ENCODE measurements at places on chromosomes 13 and 19. TPM values are rescaled to one million over a fixed set of nuclear protein-coding genes. Genes with fewer than 3 reads are reported as not detected.

ZNF418 gene
- total RNA-seq: 0.04 TPM

SLITRK5 gene
- 0.17 TPM for total RNA-seq

APOC4 gene
- not detected for total RNA-seq

TMEM147 gene
- total RNA-seq: 206 TPM

SLC6A16 gene
- total RNA-seq: not detected

ADAMTS10 gene
- not detected for total RNA-seq

WASF3 gene
- 2.0 TPM for total RNA-seq

CCDC122 gene
- 4.6 TPM for total RNA-seq

GNG7 gene
- total RNA-seq: 1.1 TPM

DNA sequence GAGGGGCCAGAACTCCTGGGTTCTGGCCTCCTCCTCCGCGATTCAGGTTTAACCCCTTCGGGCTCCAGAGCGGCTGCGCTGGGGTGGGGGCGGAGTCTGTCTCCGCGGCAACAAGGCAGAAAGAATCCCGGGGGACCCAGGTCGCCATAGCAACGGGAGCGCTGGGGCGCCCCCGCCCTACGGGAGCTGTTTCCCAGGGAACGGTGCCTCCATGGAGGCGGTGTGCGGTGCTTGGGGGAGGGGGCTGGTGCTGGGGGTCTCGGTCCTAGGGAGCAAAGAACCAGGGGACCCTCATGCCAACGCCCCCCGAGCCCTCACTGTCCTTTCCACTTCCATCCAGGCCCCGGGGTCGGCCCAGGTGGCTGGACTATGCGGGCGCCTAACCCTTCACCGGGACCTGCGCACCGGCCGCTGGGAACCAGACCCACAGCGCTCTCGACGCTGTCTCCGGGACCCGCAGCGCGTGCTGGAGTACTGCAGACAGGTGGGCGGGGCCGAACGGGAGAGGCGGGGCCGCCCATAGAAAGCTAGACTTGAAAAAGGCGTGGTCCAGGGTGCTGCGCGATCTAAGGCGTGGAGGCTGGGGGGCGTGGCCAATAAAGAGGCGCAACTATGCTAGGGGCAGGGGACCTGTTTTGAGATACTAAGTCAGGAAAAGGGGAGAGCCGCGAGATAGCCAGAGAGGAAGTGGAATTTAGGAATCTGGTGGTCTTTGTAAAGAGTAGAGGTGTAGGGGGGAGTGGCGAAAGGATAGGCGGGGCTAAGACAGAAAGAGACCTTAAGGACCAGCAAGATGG lies 1.2 kb downstream of the APLP1 start:
- no peaks in the 10 kb centered on the region for H3K36me3 ChIP-seq
- H3K4me3 ChIP-seq: peak overlapping the region; percentile 59
- DNase-seq: peak; percentile 81
- H3K27ac ChIP-seq: no peak overlapping the region
- H3K4me1 ChIP-seq: peaks cover 7% of the 10 kb centered on the region
- no peaks in the 10 kb centered on the region for H3K27me3 ChIP-seq

DNA sequence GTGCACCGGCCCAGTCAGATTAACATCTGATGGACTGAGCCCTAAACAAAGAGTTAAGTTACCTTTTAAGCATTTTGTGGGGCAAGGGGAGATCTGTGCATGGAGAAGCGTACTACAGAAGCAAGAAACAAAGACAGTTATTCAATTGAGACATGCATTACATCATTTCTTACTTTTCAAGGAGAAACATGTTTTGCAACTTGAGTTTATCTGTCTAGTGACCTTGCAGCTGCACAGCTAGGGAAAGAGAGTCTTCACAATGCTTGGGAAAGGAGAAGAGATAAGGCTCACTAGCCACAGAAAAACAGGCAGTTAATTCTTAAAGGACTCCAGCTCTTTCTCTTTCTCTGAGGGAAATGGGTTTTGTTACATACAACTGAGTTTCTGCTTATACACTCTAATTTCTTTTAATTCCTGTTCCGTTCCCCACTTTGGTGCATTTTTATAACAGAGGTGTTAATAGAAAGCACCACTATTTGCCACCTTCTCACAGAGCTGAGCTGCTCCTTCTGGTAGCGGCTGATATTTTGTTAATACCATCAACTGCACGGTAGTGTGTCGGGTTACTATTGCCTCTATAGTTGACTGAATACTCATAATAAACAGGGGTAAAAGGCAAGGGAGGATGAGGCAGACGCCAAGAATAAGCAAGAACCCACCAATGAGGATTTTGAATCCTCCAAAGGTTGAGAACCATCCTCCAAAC lies 55.9 kb downstream of the ZNF431 start:
- H3K4me1 ChIP-seq: no peaks in the 10 kb centered on the region
- H3K4me3 ChIP-seq: no peak overlapping the region
- no peak for DNase-seq
- H3K27me3 ChIP-seq: no peaks in the 10 kb centered on the region
- no peak overlapping the region for H3K27ac ChIP-seq
- H3K36me3 ChIP-seq: no peaks in the 10 kb centered on the region

GRCh38 chr19:54147676-54148075 lies 10.1 kb downstream of the CNOT3 start:
- no peak overlapping the region for H3K4me3 ChIP-seq

GRCh38 chr13:98207416-98207815 lies 30.3 kb upstream of the RNF113B start:
- peaks cover 10% of the 10 kb centered on the region for H3K4me1 ChIP-seq
- no peak for DNase-seq
- H3K4me3 ChIP-seq: no peak overlapping the region
- no peaks in the 10 kb centered on the region for H3K36me3 ChIP-seq
- H3K27me3 ChIP-seq: no peaks in the 10 kb centered on the region

DNA sequence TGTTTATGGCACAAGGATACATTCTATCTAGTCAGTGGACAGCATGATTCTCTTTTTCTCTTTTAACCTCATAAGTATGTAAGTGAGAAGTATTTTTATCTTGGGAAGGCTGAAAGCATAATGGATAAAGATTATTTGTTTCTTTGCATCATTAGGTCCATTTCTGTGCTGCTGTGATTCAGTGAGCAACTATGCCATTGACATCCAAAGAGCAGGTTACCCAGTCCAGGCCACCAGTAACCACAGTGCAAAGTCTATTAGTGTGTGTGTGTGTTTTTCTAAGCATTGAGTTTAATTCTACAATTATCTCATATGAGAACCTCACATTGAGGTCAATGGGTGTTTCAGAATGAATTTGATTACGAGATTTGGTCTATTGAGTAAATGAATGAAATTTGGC lies 158.8 kb upstream of the DACH1 start:
- H3K4me1 ChIP-seq: no peaks in the 10 kb centered on the region
- no peak for DNase-seq
- no peak overlapping the region for H3K27ac ChIP-seq
- H3K36me3 ChIP-seq: no peaks in the 10 kb centered on the region
- H3K4me3 ChIP-seq: no peak overlapping the region
- no peaks in the 10 kb centered on the region for H3K27me3 ChIP-seq

GRCh38 chr13:81745391-81745790 lies 1404.5 kb upstream of the SPRY2 start:
- no peak overlapping the region for H3K27ac ChIP-seq
- no peaks in the 10 kb centered on the region for H3K4me1 ChIP-seq
- H3K27me3 ChIP-seq: no peaks in the 10 kb centered on the region

- DNase-seq: peak; percentile 88
- H3K27ac ChIP-seq: peak overlapping the region; percentile 35
- no peaks in the 10 kb centered on the region for H3K36me3 ChIP-seq
- no peak overlapping the region for H3K4me3 ChIP-seq
- no peaks in the 10 kb centered on the region for H3K27me3 ChIP-seq
- H3K4me1 ChIP-seq: peaks cover 31% of the 10 kb centered on the region
Observed at GRCh38 chr13:34065928-34066327, 248.0 kb downstream of the RFC3 start.

DNA sequence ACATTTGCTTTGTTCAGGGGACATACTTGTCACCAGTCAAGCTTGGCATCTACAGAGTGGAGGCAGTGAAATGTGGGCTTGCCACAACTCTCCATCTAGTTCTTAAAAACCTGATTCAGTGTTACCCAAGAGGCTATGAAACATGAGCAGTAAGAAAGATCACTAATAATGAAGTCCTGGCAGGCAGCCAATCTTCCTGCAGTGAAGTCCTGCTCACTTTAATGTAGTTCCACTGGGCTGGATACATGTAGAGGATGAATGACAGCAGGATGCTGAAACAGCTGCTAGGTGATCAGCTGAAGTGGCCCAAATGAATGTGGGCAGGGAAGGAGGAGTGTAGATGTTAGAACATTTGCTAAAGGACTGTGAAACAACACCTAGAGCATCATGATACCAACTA lies 1213.1 kb downstream of the OLFM4 start:
- no peaks in the 10 kb centered on the region for H3K4me1 ChIP-seq
- no peaks in the 10 kb centered on the region for H3K27me3 ChIP-seq
- no peak overlapping the region for H3K27ac ChIP-seq
- no peak for DNase-seq

DNA sequence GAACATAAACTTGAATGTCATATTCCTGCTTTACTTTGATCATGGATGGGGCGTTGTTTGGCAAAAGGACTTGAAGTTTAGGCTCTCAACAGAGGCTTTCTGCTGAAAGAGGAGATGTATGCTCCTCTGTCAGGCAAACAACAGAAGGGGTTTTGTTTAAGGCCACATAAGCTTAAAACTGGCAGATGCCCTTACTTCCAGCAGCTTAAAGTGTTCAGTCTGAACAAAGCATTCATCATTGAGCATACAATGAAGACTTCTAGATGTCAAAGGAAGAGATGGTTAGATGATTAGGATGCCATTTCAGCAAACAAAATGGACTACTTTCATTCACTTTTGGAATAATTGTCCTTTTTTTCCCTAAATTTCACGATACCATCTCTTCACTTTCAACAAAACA lies 484.5 kb downstream of the SLITRK6 start:
- no peak for DNase-seq
- peaks cover 18% of the 10 kb centered on the region for H3K4me1 ChIP-seq
- H3K4me3 ChIP-seq: no peak overlapping the region
- H3K36me3 ChIP-seq: no peaks in the 10 kb centered on the region
- no peaks in the 10 kb centered on the region for H3K27me3 ChIP-seq

DNA sequence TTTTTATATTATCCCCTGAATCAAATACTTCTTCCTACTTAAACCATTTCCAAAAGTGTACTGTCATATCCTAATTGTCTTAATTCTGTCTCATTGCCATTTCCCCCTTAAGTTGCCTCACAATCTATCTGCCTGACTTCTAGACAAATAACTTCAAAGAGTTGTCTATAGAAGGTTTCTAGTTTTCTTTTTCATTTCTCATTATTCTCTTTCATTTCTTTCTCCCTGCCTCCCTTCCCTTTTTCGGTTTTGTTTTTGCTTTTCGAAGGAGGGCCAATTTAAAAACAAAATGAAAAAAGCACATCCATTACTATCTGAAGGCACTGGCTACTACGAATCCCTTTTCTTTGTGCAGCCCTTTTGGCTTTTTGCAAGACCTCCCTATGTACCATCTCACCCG lies 367.2 kb downstream of the DNAJC15 start:
- DNase-seq: no peak
- no peak overlapping the region for H3K27ac ChIP-seq
- H3K36me3 ChIP-seq: no peaks in the 10 kb centered on the region
- H3K4me3 ChIP-seq: no peak overlapping the region
- peaks cover 13% of the 10 kb centered on the region for H3K4me1 ChIP-seq

DNA sequence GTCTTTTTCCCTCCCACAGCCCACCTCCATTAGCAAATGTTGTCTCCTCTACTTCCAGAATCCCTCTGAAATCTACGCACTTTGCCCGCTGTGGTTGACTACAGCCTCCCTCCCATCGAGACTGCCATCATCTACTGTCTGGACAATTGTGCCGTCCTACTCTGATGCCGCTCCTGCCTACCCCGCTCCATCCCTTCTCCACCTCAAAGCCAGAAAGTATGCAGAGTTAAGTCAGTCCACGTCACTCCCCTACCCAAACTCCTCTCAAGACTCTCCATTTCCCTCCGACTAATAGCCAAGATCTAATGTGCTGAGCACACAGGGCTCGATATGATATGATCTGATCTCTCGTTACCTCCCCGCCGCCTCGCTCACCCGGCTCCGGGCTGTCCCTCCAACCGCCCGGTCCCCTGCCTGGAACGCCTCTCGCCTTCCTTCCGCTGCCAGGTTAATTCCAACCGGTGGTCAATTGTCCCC lies 556 bp downstream of the CACTIN start:
- H3K4me1 ChIP-seq: peaks cover 5% of the 10 kb centered on the region
- H3K27ac ChIP-seq: no peak overlapping the region
- peak overlapping the region; percentile 98 for H3K4me3 ChIP-seq
- H3K36me3 ChIP-seq: no peaks in the 10 kb centered on the region
- H3K27me3 ChIP-seq: no peaks in the 10 kb centered on the region
- no peak for DNase-seq

GRCh38 chr13:91639330-91639729 lies 240.9 kb downstream of the GPC5 start:
- no peaks in the 10 kb centered on the region for H3K27me3 ChIP-seq
- no peak overlapping the region for H3K27ac ChIP-seq
- H3K36me3 ChIP-seq: no peaks in the 10 kb centered on the region
- no peak overlapping the region for H3K4me3 ChIP-seq
- no peaks in the 10 kb centered on the region for H3K4me1 ChIP-seq

DNA sequence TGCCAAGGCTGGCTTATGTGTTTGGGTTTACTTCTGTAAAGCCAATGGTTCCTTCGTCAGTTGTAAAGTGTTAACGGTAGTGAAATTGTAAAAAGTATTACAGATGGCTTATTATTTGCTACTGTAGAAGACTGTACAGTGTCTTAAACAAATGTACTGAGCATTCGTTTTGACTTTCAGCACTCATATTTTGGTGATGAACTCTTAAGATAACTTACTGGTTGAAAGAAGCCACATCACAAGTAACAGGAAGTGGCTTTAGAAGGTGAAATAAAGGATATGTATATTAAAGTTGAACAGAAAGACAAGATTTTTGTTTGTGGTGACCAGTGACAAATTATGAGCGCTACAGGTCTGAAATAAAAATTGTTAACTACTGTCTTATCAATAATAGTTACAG lies 64.2 kb downstream of the URI1 start:
- peaks cover 14% of the 10 kb centered on the region for H3K36me3 ChIP-seq
- no peak overlapping the region for H3K4me3 ChIP-seq
- no peak for DNase-seq
- H3K27me3 ChIP-seq: no peaks in the 10 kb centered on the region
- no peaks in the 10 kb centered on the region for H3K4me1 ChIP-seq

GRCh38 chr13:52711286-52711685 lies 28.3 kb downstream of the CNMD start:
- H3K36me3 ChIP-seq: no peaks in the 10 kb centered on the region
- no peak overlapping the region for H3K27ac ChIP-seq
- H3K27me3 ChIP-seq: peaks cover 7% of the 10 kb centered on the region
- H3K4me3 ChIP-seq: no peak overlapping the region
- no peak for DNase-seq
- H3K4me1 ChIP-seq: no peaks in the 10 kb centered on the region

- H3K36me3 ChIP-seq: no peaks in the 10 kb centered on the region
- H3K4me1 ChIP-seq: peaks cover 3% of the 10 kb centered on the region
- no peak overlapping the region for H3K4me3 ChIP-seq
- DNase-seq: no peak
- no peaks in the 10 kb centered on the region for H3K27me3 ChIP-seq
Observed at GRCh38 chr13:31982124-31982523, 49.5 kb upstream of the FRY start.

DNA sequence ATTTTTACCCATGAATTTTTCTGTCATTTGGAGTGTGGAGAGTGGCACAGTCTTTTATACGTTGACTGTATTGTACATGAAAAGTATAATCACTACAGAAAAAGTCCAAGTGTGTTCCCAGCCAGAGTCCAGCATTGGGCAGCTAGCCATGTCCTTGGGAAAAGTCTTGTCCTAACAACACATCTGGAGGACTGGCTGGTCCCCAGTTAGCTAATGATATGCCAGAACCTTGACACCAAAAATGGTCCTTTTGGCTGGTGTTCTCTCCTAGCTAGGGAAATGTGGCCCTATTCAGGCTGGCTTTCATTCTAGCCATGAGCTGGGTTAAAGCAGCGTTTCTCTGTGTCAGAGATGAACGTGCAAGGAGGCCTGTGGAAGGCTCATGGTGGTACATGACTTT lies 98.9 kb downstream of the ESD start:
- no peak for DNase-seq
- no peaks in the 10 kb centered on the region for H3K27me3 ChIP-seq
- no peaks in the 10 kb centered on the region for H3K4me1 ChIP-seq
- H3K36me3 ChIP-seq: peaks cover 4% of the 10 kb centered on the region
- H3K27ac ChIP-seq: no peak overlapping the region

Data from PC-3 (cell line).